ENCODE measurements at places on chromosomes 7 and 10.

GRCh38 chr7:106420736-106421135, 136.0 kb upstream of the NAMPT start:
- no peak for DNase-seq

DNA sequence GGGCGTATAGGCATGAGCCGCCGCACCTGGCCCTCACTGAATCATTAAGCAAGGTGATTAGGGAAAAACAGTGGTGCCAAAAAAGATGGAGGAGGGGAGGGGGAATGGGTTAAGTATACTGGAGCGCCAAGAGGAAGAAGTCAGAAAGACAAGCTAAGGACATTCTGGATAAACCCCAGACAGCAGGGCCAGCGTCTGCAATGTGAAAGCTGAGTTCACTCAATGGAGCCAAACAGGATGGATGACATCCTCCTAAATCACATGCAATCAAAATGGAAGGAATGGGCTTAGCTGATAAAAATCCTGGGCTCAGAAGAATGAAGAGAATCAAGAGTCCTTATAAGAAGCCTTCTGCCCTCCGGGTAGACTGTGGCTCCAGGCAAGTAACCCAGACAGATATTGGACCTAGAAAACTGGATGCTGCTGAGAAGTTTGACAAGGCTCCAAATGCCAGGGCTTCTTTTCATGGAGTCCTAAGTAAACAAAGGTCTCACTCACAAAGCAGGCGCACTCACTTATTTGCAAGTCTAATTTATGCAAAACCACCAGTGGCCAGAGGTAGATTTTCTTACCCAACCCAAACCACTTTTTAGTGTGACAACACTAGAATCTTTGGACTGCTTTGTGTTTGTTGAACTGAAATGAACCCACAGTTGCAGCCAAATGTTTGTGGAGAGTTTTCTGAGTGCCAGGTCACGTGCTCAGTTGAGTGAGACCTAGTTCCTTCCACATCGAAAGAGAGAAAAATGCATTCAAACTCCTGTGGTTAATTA, 519.1 kb upstream of the AUTS2 start:
- no peak for DNase-seq

DNA sequence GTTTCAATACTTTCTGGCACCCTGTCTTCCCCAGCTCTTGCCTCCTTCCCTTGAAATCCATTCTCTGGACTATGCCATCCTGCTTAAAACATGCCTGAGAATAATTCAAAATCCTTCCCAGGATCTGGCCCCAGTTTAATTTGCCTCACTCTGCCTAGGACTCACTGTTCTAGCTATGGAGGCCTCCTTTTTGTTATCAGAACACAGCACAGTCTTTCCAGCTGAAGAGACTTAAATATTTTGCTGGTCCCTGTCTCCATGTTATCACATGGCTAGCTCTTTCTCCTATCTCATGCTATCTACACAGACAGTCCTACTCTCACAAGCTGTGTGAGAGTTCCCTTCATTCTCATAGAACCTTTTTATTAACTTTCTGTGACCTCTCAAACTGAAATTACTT, 194.8 kb downstream of the RNLS start:
- DNase-seq, result no peak

DNA sequence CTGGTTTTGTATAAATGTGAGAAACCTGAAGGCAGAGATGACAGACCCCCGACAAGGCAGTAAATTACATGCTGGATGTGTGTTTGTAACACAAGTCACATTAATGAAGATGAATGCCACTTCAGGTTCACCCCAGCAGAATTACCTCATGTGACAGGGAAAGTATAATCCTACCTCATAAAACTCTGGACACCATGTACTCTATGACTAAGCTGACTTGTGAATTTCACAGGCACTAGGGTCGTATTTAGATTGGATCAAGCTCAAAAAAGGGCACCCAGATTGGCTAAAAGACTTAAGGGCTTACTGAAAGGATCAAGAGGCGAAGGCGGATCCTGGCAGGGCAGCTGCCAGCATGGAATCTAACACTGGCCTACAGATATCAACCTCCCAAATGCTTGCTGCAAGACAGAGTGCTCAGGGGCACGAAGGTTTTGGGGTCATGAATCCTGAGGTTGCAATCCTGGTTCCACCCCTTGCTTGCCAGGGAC, 161.4 kb downstream of the PIP4K2A start:
- no peak for DNase-seq

DNA sequence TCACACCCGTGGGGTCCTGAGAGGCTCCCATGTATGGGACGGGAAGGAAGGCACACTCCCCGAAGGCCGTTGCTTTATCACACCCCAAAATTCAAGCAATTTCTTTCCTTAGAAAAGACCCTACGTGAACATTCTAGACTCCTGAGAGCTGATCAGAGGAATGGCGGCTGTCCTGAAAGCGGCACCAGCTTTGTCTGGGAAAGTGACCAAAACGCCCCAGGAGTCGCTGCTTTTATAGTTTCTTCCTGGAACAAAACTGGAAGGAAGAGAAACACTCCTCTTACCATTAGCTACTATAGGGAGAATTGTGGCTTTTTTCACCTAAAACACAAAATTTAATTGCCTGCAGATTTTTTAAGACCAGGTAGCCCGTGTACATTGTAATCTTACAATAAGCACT, 261.8 kb upstream of the RNF32 start:
- no peak for DNase-seq

DNA sequence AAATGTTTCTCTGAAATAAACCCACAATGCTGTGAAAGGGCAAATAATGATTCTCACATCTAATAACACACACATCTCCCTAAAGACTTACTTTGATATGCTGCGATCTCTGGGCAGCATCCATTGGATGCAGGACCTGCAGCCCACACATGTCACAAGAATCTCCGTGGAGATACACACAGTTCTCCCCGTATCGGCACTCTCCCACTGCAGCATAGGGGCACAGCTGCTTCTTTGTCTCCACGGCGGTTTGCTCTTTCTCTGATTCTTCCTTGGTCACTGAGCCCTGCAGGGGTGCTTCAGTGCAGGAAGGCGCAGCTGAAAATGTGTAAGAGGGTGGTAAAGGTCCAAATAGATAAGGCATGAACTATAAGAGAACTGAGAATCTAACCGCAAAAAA, 20.4 kb downstream of the MKRN1 start:
- no peak for DNase-seq

DNA sequence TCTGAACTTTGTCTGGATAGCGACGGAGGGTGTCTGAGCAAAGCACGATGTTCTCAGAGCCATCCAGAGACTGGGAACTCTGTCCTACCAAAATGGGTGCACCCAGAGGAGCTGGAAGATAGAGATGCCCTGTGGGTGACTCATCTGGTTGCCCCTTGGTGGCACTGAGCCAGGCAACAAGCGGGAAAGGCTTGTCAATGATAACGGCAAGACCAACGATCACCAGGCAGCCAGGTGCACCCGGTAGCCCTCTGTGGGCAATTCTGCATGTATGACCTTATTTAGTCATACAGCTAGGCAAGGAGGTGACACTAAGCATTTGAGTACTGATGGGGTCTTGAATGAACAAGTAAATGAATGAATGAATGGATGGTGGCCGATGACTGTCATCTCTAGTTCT, 2.8 kb upstream of the ELN start:
- DNase-seq, result no peak

DNA sequence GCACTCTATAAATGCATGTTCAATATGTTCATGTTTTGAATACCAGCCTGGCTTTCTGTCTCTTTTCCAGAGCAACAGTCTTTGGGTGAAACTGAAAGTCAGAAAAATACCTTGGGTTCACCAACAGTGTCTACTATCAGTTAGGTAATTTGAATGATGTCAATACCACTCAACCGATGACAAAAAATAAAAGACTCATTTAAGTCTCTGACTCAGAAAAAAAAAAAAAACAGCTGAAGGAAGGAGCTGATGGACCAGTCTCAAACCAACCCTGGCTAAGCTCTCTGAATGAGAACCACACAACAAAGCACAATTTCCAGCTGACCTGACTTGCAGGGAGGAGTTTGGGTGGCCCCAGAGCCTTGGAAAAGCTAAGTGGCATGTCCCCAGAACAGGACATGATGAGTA, 42.5 kb downstream of the ABLIM1 start:
- DNase-seq, result no peak

DNA sequence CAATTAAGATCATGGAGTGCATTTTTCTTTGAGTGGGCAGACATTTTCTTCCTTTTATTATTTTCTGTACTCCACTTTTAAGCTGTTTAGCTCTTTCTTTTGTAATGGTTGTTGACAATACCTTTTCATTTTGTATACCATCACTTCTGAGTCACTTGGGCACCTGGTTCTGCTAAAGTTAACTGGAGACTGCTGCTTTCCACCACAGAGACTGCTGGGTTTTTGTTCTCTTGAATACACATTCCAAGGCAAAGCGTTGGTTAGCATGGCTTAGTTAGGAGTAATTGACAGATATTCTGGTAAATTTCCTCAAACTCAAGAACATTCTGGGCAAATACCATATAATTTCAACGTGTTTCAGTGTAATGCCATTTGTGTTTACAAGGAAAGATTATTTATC, 541.9 kb upstream of the CELF2 start:
- no peak for DNase-seq

- DNase-seq, result no peak
These were observed 311.1 kb upstream of the KIAA1217 start for GRCh38 chr10:23897861-23898260.

DNA sequence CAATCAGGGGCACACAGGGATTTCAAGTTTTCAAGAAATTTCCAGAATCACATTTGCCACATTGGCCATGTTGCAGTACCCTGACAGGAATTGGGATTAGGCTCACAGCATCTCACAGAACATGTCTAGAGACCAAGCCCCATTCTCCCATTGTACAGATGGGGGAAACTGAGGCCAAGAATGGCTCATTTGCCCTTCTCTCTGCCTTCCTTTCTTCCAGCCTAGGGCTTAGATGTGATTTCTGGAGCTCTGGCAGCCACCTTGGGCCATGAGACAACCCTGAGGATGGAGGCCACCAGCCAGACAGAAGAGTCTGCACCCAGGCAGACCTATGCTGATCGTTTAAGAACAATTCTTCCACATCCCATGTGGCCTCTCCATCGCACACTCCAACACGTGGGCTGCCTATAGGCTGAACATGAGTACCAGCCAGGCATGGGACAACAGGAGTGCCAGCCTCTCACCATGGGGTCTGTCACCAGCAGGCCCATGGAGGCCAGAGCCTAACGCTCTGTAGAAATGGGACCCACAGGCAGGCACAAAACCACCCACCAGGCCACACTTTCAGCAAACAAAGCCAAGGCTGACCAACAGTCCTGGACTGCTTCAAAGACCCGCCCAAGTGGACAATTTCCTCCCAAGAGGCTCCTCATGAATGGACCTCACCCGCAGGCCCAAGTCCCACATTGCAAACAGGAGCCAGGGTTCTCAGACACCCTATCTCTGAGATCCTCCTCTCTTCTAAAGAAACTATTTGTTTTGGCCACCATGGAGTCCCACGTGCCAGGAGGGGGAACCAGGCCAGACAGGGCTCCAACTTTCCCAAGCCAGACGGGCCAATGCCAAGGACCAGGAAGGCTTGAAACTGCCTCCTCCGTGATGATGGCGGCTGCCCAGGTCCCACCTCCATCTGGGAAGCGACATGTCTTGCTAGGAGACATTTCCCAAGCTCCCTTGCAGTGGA, 20.7 kb downstream of the PDGFA start:
- no peak for DNase-seq

GRCh38 chr10:46169736-46170135, 117.1 kb upstream of the ANTXRL start:
- DNase-seq, result no peak

GRCh38 chr10:16478801-16479200, 42.0 kb downstream of the PTER start:
- DNase-seq, result no peak

DNA sequence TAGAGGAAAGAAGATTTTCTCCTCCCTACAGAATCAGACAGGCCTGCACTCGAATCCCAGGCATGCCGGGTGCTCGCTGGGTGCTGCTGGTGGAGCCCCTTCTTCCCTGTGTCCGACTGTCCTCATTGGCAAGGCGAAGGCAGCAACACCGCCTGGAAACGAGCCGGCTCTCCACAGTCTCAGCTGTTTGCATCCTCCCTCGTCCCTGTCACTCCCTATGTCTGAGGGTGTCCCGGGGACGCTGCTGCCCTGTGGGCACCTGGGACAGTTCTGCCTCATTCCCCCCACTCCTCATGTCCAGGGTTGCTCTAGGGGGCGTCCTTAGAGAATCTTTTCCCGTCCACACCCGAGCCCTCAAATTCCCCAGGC, 31.6 kb upstream of the TMEM72 start:
- DNase-seq, result no peak

DNA sequence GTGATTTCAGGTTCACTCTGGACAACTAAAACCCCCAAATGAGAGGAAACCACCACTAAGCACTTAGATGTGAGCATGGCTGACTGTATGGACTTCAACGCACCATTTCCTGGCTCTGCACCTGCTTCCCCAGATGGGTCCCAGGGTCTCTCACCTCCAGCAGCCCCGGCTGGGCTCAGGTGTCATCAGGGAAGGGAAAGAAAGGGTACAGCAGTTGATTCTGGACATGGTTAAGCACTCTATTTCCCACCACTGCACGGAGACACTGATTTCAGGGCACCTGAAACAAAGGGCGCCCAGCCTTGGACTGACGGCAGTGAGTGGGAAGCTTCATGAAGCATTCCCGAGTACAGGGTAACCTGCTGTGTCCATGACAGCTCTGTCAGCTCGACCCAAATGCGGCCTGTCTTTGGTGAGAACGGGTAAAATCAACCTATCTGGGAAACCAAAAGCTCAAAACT, 19.0 kb downstream of the FAM53B start:
- DNase-seq, result no peak

- no peak for DNase-seq
These were observed 174.8 kb upstream of the FZD1 start for GRCh38 chr7:91089382-91089963.

DNA sequence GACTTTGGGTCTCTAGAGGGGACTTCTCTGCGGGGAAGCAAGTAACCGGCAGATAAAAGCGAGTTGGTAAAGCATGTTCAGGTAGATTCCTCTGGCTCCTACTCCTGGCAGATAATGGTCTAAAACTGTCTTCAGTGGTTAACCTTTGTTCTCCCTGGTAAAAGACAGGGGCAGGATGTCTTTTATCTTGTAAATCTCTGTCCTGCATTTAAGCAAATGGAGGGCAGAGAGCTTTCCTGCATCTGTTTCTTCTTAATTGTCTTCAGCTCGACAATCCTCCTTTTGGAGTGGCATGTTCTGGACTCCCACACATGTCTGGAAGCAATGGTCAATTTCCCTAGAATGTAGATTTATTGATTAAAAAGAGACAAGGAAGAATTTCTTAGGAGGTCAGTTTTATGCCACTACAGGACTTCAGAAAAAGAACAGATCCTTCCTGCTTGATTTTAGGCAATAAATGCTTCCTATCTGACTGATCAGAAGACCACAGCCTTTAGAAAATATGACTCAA, 16.6 kb downstream of the C7orf33 start:
- no peak for DNase-seq

GRCh38 chr7:92584953-92585352, 5.2 kb downstream of the FAM133B start:
- DNase-seq, result no peak
